Kidney (tissue), 22 donors: ENCODE measurements at places on chromosomes 11 and 22. TPM values are rescaled to one million over a fixed set of nuclear protein-coding genes. Genes with fewer than 3 reads are reported as not detected.

Gene GUCY1A2
- total RNA-seq: 16.1 TPM

DNA sequence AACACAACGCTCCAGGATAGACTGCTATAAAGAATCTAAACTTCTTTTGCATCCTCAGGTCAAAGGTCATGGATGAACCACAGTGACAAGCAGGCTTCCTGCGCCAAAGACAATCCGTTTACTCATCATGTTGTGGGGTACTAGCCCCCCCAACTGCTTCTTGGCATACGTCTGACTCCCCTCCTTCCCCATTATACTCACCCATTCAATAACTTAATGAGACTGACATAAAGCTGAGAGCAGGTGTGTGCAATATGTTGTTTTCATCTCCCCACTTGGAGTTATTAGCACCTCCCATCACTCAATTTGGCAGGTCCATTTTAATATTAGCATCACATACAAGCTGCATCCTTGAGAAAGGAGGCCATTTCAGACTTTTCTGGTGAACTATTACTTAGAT is 157.1 kb downstream of the CADM1 start:
- no peaks in the 10 kb centered on the region for H3K27me3 ChIP-seq
- H3K36me3 ChIP-seq: no peaks in the 10 kb centered on the region
- no peaks in the 10 kb centered on the region for H3K4me1 ChIP-seq
- no peak overlapping the region for H3K27ac ChIP-seq
- DNase-seq: no peak
- H3K4me3 ChIP-seq: no peak overlapping the region

GRCh38 chr22:46483353-46483752 is 54.1 kb downstream of the CELSR1 start:
- H3K4me1 ChIP-seq: peaks cover 27% of the 10 kb centered on the region
- no peak overlapping the region for H3K4me3 ChIP-seq
- H3K36me3 ChIP-seq: no peaks in the 10 kb centered on the region
- H3K27me3 ChIP-seq: no peaks in the 10 kb centered on the region
- peak overlapping the region; percentile 87 for H3K27ac ChIP-seq

GRCh38 chr11:7098235-7098832 is 9.5 kb downstream of the RBMXL2 start:
- H3K27ac ChIP-seq: no peak overlapping the region
- H3K4me1 ChIP-seq: no peaks in the 10 kb centered on the region
- DNase-seq: no peak
- no peak overlapping the region for H3K4me3 ChIP-seq

- H3K4me3 ChIP-seq: no peak overlapping the region
- H3K36me3 ChIP-seq: no peaks in the 10 kb centered on the region
- DNase-seq: no peak
- H3K4me1 ChIP-seq: peaks cover 3% of the 10 kb centered on the region
- H3K27me3 ChIP-seq: no peaks in the 10 kb centered on the region
Observed at GRCh38 chr22:45512363-45512762, 9.7 kb downstream of the FBLN1 start.

Gene OR52E8
- total RNA-seq: 0.25 TPM

- no peaks in the 10 kb centered on the region for H3K36me3 ChIP-seq
- no peak overlapping the region for H3K4me3 ChIP-seq
- peak; percentile 50 for DNase-seq
- no peak overlapping the region for H3K27ac ChIP-seq
- no peaks in the 10 kb centered on the region for H3K4me1 ChIP-seq
Observed at GRCh38 chr11:11444027-11444803, 91.2 kb upstream of the CSNK2A3 start.

DNA sequence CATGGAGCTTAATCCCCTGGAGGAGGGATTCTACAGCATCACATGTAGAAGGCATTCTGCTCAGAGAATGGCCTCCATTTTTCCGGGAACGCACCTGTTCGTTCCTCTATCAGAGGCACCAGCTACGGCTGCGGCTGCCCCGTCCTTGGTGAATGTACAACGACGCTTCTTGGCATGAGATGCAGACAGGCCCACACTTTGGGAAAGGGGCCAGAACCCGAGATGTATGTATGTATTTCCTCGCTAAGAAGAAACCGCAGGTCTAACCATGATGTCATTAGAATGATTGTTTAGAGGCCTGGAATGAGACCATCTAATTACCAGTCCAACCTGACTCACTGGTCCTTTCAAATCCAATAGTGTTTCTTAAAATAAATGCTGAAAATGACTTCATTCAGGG is 1293.4 kb downstream of the TBC1D22A start:
- no peaks in the 10 kb centered on the region for H3K4me1 ChIP-seq
- DNase-seq: no peak
- no peak overlapping the region for H3K4me3 ChIP-seq
- no peak overlapping the region for H3K27ac ChIP-seq
- H3K36me3 ChIP-seq: no peaks in the 10 kb centered on the region

- DNase-seq: no peak
- H3K4me3 ChIP-seq: no peak overlapping the region
- H3K36me3 ChIP-seq: no peaks in the 10 kb centered on the region
- H3K4me1 ChIP-seq: no peaks in the 10 kb centered on the region
- no peak overlapping the region for H3K27ac ChIP-seq
Observed at GRCh38 chr11:125940145-125940544, 5.7 kb upstream of the VSIG10L2 start.

- H3K27me3 ChIP-seq: no peaks in the 10 kb centered on the region
- no peaks in the 10 kb centered on the region for H3K4me1 ChIP-seq
- no peak for DNase-seq
Observed at GRCh38 chr11:59266491-59266890, 53.8 kb upstream of the MPEG1 start.

DNA sequence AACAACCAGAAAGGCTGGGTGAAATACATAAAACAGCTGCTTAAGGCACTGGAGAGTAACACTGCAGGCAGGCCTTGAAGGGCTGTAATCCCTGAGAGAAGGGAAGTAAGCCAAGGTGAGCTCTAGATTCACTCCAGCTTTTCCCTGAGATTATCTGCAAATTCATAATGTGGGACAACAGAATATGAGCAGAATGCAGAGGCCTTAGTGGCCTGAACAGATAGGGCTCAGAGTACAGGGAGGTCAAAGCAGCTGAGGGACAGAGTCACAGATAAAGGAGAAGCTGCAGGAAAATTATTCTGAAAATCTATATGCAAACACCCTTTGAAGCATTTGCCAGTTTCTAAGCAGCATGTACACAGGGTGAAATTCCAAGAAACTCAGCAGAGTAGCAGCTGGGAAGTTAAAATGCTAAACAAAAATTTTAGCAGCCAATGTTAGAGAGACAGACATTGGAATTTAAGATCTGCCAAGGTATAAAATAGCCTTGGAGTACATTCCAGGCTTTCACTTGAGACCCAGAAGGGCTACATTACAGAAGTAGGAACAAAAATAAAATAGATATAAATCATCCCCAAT is 48.1 kb upstream of the CWF19L2 start:
- no peak overlapping the region for H3K4me3 ChIP-seq
- H3K36me3 ChIP-seq: no peaks in the 10 kb centered on the region
- no peak overlapping the region for H3K27ac ChIP-seq
- DNase-seq: no peak
- H3K27me3 ChIP-seq: no peaks in the 10 kb centered on the region

- no peaks in the 10 kb centered on the region for H3K36me3 ChIP-seq
- peaks cover 2% of the 10 kb centered on the region for H3K4me1 ChIP-seq
- H3K27me3 ChIP-seq: no peaks in the 10 kb centered on the region
- peak overlapping the region; percentile 37 for H3K27ac ChIP-seq
- no peak overlapping the region for H3K4me3 ChIP-seq
Observed at GRCh38 chr11:46331282-46331984, 15.8 kb upstream of the DGKZ start.

Gene TMEM151A
- 0.19 TPM for total RNA-seq

DNA sequence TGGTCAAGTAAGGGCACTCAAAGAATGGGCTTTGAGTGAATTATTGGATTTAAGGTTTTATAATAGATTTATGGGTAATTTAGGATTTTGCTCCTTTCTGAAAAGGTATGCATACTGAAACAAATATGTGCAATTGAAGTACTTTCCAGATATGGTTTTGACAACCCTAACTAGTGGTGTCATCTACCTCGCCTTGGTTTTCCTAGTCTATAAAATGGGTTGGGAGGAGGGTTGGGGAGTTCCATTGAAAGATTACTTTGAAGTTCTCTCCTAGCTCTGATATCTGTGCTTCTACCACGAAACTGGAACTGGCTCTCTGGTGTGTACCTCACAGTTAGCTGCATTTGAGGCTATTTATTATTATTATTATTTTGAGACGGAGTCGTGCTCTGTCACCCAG is 431 bp upstream of the SPTBN2 start:
- H3K27ac ChIP-seq: peak overlapping the region; percentile 83
- H3K4me1 ChIP-seq: peaks cover 7% of the 10 kb centered on the region
- DNase-seq: no peak
- H3K36me3 ChIP-seq: no peaks in the 10 kb centered on the region
- H3K4me3 ChIP-seq: no peak overlapping the region
- H3K27me3 ChIP-seq: no peaks in the 10 kb centered on the region

Gene LARGE1
- 22.9 TPM for total RNA-seq

DNA sequence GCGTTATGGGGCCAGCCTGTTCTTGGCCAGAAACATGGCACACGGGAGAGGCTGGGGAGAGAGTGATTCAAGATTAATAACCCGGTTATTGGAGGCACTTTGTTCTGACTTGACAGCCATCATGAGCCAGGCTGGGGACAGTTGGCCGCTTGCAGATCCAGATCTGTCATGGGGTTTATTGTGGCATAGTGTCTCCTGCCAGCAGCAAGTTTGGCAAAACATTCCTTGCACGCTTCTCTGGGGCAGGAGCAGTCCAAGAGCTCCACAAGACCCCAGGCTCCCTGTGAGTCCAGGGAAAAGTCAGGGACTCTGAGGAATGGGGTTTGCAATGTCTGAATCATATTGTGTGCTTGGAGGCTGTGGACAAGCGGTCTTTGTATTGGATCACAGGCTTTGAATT is 270.4 kb downstream of the MIAT start:
- no peak for DNase-seq
- H3K36me3 ChIP-seq: no peaks in the 10 kb centered on the region
- H3K4me3 ChIP-seq: no peak overlapping the region
- no peaks in the 10 kb centered on the region for H3K4me1 ChIP-seq
- no peak overlapping the region for H3K27ac ChIP-seq

DNA sequence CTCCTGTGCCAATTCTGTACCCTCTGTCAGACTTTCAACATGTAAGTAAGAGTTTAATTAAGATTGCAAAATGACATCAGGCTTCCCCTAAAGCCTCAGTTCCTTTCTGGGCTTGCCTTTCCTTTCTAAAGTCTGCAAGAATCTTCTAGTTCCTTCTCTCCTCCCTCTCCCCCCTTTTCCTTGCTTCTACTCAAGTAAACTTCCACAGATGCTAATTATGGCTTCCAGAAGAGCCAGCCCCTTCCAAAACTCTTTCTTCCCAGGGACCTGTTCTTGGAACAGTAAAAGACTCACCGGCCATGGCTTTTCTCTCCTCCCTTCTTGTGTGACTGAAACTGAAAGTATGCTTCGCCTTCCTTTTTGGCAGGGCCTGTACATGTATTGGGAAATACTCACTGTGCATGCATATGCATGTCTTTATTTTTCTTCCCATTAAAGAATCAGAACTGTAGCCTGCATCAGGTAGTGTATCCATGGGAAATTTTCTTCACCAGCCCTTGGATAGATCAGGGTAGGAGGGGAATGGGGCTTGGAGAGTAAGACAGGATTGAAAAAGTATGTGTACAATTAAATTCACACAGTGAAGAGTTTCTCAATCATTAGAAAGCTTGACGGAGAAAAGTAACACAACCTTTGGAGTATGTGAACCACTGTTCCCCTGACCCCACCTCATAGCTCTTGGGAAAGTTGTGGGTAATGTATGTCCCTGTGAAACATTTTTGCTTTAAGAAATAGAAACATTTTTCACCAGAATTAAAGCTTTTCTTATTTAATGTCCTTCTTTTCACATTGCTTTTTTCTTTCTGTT is at the start of gene CASP1:
Gene CASP1 (minus strand): TSS at position 332 of the 808 bp plus-strand sequence. CDS start 31 bp downstream, at position 301.
- H3K36me3 ChIP-seq: no peaks in the 10 kb centered on the region
- H3K27ac ChIP-seq: peak within 1 kb of the TSS; percentile 45
- no peaks in the 10 kb centered on the region for H3K27me3 ChIP-seq
- no peak for DNase-seq

- no peaks in the 10 kb centered on the region for H3K36me3 ChIP-seq
- H3K4me3 ChIP-seq: no peak overlapping the region
Observed at GRCh38 chr22:22870577-22871404, 16.8 kb upstream of the IGLL5 start.

Gene TESMIN
- total RNA-seq: 8.7 TPM

DNA sequence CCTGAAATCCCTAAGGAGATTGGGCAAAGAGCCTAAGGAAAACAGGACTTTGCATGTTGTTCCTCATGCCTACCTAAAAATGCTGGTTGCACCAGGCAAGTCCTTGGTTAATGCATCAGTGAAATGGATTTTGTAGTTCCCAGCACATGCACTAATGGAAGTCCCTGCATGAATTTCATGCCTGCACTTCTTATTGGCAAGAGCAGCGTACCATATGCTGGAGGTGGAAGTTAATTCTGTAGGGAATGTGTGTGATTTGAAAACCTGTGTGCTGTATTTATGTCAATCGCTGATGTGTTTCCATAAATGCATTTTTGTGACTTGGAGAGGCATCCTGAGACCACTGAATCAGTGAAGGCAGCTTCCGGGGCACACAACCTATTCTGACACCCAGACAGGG is 140.3 kb upstream of the MTNR1B start:
- no peaks in the 10 kb centered on the region for H3K36me3 ChIP-seq
- H3K27me3 ChIP-seq: no peaks in the 10 kb centered on the region
- H3K27ac ChIP-seq: no peak overlapping the region
- no peak for DNase-seq
- no peaks in the 10 kb centered on the region for H3K4me1 ChIP-seq
- H3K4me3 ChIP-seq: no peak overlapping the region

GRCh38 chr11:21113876-21114275 is 444.5 kb downstream of the NELL1 start:
- H3K4me3 ChIP-seq: no peak overlapping the region
- H3K27me3 ChIP-seq: no peaks in the 10 kb centered on the region
- no peaks in the 10 kb centered on the region for H3K4me1 ChIP-seq
- H3K27ac ChIP-seq: no peak overlapping the region
- no peak for DNase-seq

- H3K4me1 ChIP-seq: no peaks in the 10 kb centered on the region
- H3K4me3 ChIP-seq: no peak overlapping the region
- no peak overlapping the region for H3K27ac ChIP-seq
- no peaks in the 10 kb centered on the region for H3K27me3 ChIP-seq
Observed at GRCh38 chr11:81368192-81368591, 1365.5 kb downstream of the FAM181B start.

DNA sequence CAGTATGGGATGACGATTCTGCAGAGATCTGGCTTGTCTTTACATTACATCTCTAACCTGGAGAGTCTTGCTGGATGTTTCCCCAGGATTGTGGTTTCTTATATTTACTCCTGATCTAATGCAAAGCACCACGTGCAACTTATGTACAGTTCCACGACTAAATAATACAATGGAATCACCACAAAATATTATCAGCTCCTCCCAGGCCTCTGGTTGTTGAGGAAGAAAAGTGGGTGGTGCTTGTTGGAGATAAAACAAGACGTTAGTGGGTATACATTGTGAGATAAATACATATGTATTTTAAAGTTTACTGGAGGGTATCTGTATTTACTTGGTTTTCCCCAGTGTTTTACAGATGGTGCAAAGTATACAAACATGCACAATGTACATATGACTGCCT is 569.7 kb downstream of the NTM start:
- no peaks in the 10 kb centered on the region for H3K36me3 ChIP-seq
- no peak overlapping the region for H3K27ac ChIP-seq
- no peak overlapping the region for H3K4me3 ChIP-seq
- H3K4me1 ChIP-seq: no peaks in the 10 kb centered on the region

Gene MMP3
- total RNA-seq: 0.44 TPM

Gene HEPN1
- not detected for total RNA-seq
